ENCODE measurements at places on chromosomes 5 and 9.

DNA sequence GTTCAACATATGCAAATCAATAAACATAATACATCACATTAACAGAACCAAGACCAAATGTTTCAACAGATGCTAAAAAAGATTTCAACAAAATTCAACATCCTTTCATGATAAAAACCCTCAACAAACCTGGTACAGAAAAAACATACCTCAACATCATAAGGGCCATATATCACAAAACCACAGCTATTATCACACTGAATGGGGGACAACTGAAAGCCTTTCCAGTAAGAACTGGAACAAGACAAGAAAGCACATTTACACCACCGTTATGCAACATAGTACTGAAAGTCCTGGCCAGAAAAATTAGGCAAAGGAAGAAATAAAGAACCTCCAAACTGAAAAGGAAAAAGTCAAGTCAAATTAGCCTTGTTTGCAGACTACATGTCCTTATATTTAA is 93.6 kb downstream of the DTWD2 start:
- no peak for DNase-seq

DNA sequence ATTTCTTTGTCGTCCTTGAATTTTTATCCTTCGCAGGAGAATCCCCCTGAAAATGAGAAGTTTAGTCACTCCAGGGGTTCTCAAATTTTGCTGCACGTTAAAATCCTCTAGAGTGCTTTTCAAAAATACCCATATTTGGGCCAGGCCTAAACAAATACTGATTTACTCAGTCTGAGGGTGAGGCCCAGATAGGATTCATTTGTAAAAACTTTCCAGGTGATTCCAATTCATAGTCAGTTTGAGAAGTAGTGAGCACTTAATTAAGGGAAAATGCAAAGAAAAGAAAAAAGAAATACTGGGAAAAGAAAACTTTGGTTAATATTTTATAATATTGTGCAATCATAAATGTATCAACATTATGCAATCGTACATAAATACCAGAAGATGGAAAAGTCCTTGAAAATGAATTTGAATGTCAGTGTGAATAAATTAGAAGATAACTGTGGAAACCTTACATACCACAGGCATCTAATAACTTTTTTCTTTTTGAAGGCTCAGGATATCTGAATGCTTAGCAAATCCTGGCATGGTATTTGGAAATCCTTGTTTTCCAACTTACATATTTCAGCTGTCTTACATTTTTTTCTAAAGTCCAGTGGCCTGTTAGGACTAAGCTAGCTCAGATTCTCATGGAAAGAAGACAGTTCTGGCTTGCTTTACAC is 116.5 kb upstream of the DAPK1 start:
- peak; percentile 77 for DNase-seq

DNA sequence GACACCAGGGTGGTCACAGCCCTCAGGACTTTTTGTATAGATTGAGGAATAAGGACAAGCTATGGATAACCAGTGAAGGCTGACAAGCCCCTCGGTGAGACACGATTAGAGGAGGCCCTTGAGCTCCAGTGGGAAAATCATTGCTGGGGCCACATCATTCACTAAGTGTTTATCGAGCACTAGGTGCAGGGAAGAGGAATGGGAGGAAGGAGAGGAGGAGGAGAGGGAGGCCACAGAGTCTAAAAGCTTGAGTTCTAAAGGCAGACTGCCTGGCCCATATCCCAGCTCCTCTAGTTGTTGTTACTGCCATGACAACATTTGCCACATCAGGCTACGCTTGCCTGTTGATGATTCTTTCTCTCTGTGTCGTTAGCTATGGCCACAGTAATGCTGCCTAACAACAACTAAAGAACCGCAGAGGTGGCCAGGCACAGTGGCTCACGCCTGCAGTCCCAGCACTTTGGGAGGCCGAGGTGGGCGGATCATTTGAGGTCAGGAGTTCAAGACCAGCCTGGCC is 37.6 kb downstream of the NKX2-5 start:
- no peak for DNase-seq

- DNase-seq: no peak
These were observed 95.5 kb downstream of the RPS23 start for GRCh38 chr5:82182662-82183061.

GRCh38 chr9:20083390-20083789 is 294.6 kb upstream of the SLC24A2 start:
- DNase-seq: no peak

Data from EL (cell line).